ENCODE measurements at places on chromosomes 4 and X. TPM values are rescaled to one million over a fixed set of nuclear protein-coding genes. Genes with fewer than 3 reads are reported as not detected.

GRCh38 chr4:40649321-40649720 is 19.7 kb upstream of the RBM47 start:
- DNase-seq, result no peak

GRCh38 chrX:114591121-114591520 is 7.2 kb downstream of the HTR2C start:
- no peak for DNase-seq

DNA sequence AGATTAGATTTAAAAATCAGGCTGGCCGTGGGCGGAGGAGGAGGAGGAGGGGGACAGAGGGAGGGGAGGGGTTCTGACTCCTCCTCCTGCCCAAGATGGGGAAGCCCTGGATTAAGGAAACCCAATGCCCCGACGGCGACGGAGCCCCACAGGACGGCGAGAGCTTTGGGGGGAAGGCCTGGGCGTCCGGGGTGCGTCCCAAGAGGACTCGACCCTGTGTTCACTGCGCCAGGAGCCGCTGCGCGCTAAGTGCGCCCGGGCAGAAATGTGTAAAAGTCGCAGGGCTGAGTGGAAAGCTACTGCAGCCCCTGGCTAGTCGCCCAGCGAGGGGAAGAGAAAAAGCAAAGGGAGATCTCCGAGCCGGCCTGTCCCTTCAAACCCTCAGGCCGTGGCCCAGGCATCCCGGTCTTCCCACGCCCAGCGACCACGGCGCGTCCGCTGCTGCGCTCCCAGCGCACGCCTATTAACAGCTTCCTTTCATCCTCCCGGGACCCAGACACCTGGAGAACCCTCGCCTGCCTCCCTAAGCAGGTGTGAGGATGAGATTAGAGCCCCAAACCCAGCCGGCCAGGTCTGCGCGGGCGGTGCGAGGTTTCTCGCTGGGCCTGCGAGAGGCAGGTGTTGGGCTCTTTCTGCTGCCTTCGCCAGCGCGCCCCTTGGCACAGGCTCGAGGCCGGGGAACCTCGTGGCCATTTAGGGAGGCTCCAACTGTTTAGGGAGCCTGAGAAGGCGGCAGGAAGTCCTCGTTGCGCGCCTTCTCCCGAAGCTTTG is 1.4 kb upstream of the RPS6KA3 start:
- DNase-seq, result peak; percentile 51

Gene TMEM271
- total RNA-seq, result not detected
